ENCODE measurements at places on chromosomes 2 and 18.

GRCh38 chr2:152307863-152308262, 27.1 kb upstream of the FMNL2 start:
- no peak for DNase-seq

- no peak for DNase-seq
Measured at GRCh38 chr18:52237551-52237950, 102.4 kb upstream of the DCC start.

DNA sequence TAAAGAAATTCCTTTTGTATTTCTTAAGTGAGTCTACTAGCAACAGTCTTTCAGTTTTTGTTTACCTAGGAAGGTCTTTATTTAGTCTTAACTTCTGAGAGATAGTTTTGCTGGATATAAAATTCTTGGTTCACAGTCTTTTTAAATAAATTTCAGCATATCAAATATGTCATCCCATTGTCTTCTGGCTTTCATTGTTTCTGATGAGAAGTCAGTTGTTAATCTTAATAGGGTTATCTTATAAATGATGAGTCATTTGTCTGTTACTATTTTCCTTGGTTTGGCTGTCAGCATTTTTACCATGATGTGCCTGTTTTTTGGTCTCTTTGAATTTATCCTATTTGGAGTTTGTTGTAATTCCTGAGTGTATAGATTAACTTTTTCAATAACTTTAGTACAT, 129.3 kb downstream of the FAM210A start:
- no peak for DNase-seq

DNA sequence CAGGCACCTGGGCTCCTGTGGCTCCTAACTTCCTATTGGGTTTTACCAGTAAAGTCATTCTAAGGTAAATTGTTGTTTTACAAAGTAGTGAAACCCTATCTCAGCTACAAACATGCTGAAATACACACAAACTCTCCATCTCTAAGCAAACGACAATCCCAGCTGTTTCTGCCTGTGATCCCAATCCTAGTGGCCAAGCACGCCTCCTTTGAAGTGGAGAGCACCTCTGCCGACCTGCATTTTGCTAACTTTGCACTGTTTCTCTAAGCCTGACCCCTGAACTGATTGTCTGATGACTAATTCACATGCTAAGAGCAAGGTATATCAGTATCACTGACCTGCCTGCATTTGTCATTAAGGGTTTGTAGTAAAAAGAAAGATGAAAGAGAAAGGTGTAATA, 124.3 kb downstream of the PAX3 start:
- DNase-seq: no peak

DNA sequence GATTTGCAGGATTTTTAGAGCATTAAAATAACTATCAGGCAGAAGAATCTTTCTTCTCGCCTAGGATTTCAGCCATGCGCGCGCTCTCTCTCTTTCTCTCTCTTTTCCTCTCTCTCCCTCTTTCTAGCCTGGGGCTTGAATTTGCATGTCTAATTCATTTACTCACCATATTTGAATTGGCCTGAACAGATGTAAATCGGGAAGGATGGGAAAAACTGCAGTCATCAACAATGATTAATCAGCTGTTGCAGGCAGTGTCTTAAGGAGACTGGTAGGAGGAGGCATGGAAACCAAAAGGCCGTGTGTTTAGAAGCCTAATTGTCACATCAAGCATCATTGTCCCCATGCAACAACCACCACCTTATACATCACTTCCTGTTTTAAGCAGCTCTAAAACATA, 137.0 kb downstream of the MEIS1 start:
- no peak for DNase-seq

GRCh38 chr2:85753525-85754312, at the start of gene ATOH8:
ATOH8 (plus strand) TSS chr2:85753991; CDS start chr2:85754190, 199 bp downstream.
- DNase-seq: no peak

- no peak for DNase-seq
Measured at GRCh38 chr2:235366390-235366789, 127.5 kb upstream of the AGAP1 start.

DNA sequence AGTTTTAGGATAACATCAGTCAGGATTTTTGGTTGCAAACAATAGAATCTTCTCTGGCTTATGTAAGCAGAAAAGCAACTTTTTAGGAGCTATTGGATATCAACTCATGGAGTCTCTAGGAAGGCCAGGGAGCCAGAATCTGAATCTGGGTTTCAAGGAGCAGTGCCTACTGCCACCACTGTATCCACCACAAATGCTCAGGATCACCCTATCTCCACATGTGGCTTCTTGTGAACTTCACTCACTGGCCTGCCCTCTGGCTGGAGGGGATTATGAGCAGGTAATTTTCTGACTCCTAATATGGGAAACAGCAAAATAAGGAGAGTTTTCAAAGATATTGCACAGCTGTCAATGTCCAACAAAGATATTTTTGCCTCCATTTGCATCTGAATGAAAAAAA, 142.9 kb downstream of the PKP4 start:
- DNase-seq: no peak

DNA sequence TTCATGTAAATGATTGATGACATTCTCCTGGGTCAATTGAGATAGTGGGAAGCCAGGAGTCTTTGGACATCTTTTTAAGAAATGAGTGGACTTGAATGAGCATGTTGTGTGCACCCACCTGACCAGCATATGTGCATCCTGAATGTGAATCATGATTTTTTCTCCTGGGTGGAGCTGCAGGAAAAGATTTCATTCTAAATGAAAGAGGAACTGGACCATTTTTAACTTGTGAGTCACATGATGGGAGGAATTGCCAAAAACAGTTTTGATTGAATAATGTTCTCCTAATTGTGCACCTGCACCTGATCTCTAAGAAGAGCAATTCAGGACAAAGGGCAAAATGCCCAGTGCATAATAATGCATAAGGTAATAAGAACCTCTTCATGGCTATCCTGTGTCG, 32.3 kb downstream of the COPS8 start:
- no peak for DNase-seq

Data from SIG-M5 (cell line).